ENCODE measurements at places on chromosomes 13 and 19.

GRCh38 chr19:571566-571974 is 826 bp upstream of the BSG start:
- no peak for DNase-seq

GRCh38 chr19:47697863-47698609 is 15.2 kb upstream of the EHD2 start:
- no peak for DNase-seq

- no peak for DNase-seq
These were observed 95.3 kb downstream of the KL start for GRCh38 chr13:33111414-33112110.

- no peak for DNase-seq
These were observed 78.3 kb downstream of the FOXO1 start for GRCh38 chr13:40588101-40588500.

- no peak for DNase-seq
These were observed 6.6 kb upstream of the CD79A start for GRCh38 chr19:41870401-41870873.

GRCh38 chr19:56405062-56405461 is 930 bp downstream of the ZNF583 start:
- DNase-seq = no peak

DNA sequence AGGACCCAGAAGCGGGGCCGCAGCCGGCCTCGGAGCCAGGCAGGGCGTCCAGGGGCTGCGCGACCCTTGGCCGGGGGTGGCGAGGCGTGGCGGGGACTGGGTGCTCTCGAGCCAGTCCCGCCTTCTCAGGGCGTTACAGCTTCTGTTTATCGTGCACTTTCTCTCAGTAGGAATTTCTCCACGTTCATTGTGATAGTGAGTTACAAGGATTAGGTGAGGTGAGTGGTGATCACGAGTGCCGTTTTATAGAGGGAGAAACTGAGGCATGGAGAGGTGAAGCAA is 600 bp downstream of the AP1M1 start:
- no peak for DNase-seq

DNA sequence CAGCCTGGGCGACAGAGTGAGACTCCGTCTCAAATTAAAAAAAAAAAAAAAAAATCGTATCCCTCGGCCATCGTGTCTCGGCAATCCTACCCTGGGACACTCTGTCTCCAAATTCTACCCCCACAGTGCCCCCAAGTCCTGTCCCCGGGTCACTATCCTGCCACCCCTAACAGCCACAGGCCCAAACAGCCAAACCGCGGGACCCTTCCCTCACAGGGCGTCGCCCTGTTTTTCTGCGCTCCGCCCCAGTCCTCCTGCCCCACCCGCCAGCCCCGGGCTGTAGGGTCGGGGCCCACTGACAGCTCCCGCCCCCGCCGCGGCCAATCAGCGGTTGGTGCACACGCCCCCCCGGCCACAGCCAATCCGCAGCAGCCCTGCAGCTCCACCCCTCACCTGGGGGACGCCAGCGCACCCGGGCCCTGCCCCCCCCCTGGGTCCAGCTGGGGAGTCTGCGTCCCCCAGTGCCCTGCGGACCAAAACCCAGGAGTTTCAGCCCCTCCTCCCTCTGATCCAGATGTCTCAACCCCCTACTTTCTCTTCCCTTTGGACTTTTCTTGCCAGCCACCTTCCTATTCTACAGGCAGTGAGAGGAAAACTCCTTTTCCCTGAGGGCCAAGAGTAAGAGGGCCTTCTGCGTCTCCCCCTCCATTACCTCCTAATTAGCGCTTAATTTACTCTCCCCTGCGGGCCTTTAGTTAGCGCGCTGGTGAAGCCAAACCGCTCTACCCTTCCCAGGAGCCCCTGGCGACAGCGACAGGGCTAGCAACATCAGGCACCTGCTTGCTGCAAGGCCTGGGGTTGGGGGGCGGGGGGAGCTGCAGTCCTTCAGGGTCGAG is 1.5 kb upstream of the BCAT2 start:
- DNase-seq = no peak

- no peak for DNase-seq
These were observed 21.2 kb upstream of the SLC7A10 start for GRCh38 chr19:33246709-33247440.

DNA sequence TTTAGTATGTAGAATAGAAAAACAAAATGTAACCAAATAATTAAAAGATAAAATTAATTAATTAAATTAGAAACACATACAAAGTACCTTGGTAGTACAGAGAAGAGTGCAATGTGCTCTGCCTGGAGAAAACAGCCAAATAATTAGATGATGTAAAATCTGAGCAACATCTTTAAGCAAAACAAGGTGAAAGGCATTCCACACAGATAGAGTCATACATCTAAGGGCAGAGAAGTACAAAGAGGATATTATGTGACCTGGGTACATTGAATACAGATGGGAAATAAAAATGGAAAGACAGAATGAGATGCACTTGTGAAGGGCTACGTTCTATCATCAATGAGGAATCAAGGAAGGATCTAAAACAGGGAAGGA is 25.2 kb upstream of the FNDC3A start:
- DNase-seq = no peak

GRCh38 chr13:66214467-66214866 is 1015.7 kb downstream of the PCDH9 start:
- DNase-seq = no peak

DNA sequence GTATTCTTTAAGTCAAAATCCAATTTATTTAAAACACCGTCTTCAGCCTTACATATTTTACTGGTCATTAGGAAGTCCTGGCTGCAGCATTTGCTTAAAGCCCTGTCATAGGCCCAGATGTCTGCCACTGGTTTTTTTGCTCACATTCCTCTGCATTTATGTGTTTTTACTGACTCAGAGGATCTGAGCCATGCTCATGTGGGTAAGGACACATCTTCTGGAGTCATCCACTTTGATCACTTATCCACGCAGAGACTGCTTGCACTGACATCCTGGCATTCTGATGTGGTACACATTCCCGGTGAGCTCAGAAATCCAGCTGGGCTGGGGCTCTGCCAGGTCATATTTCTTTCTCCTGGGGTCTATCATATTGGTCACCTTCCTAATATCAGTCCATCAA is 531.7 kb upstream of the ARGLU1 start:
- DNase-seq = no peak

DNA sequence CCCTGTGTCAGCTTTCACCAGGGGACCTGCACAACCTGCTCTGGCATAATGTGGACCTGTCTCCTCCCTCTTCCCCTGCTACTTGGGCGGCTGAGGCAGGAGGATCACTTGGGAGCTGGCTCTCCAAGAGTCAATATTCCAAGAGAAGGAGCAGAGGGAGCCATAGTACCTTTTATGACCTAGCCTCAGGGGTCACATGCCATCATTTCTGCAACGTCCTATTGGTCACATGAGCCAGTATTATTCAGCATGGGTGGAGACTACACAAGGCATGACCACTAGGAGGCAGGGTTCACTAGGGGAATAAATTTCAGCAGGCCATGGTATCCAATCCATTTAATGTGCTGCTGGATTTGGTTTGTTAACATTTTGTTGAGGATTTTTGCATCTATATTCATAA is 12.0 kb upstream of the SHFL start:
- no peak for DNase-seq

DNA sequence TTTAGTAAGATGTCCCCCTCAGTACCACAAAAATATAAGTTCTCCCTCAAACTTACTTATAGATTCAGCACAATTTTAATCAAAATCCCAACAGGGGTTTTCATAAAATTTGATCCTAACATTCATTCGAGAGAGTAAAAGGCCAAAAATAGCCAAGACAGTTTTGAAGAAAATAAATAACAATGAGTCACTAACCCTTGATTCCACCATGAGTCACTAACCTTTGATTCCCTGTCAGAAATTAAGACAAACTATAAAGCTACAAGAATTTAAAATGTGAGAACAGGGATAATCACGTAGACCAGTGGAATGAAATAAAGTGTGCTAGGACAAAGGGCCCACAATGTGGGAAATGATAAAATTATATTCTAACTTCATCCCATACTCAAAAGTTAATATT is 320.3 kb downstream of the SUCLA2 start:
- DNase-seq = no peak

- DNase-seq = no peak
These were observed 941 bp downstream of the DUS3L start for GRCh38 chr19:5789886-5790558.

- DNase-seq = no peak
These were observed 106.7 kb downstream of the KDM4B start for GRCh38 chr19:5075597-5075996.

- no peak for DNase-seq
These were observed 3.5 kb downstream of the LGALS7B start for GRCh38 chr19:38792250-38793111.

DNA sequence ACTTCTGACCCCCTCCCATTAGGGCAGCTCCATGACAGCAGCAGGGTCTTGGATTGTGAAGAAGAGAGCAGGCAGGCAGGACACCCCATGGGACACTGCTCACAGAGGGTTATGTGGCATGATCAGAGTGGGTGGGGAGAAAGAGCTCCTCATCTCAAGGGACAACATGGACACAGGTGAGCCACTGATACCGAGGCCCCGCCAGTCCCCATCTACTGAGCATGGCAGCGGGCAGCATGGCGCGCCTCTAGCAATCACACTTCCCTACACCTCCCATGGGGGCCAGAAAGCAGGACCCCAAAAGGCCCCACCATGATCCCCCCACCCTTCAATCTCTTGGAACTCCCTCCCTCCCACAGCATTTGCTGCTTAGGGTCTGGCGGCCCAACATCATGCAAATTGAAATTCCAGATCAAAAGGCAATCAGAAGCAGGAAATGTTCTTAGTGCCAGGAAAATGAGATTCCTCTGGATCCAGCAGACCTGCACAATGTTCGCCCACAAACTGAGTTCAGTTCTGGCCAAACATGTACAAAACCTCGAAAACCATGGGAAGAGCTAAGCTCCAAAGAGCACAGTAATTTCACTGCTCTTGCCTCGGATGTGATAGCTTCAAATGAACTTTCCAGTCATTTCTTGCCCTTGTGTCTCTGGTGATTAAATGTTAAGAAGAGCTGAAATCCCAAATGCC is 14.8 kb downstream of the DOCK9 start:
- no peak for DNase-seq

DNA sequence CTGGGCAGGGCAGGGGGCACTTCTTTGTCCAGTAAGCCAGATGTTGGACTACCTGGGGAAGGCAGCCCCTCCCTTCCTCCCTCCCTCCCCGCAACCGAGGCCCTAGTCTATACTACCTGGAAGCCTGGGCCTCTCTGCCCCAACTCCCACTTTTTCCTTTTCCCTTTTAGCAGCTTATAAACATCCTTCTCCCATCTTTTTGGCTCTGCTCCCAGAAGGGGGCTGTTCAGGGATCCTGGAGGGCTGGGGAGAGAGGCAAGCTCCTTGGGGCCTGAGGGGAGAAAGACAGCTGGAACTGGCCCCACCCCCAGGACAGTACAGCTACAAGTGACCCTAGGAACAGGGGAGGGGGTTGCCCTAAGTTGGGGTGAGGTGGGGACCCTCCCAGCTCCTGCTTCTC is 44.9 kb downstream of the LYL1 start:
- DNase-seq = no peak

DNA sequence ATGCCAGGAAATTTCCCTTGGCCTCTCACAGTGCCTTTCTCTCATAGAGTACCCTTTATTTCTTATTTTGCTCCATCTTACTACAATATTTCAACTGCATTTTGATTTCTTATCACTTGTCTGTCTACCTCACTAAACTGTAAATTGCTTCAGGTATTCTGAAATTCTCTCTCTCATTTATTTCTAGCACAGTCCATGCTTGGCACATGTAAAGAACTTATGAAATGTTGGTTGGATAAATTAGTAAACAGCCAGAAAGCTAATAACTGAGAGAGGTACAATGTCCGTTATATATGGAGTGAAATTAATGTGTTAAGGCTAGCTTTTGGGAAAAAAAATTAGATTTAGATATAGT is 138.3 kb upstream of the RFC3 start:
- no peak for DNase-seq

DNA sequence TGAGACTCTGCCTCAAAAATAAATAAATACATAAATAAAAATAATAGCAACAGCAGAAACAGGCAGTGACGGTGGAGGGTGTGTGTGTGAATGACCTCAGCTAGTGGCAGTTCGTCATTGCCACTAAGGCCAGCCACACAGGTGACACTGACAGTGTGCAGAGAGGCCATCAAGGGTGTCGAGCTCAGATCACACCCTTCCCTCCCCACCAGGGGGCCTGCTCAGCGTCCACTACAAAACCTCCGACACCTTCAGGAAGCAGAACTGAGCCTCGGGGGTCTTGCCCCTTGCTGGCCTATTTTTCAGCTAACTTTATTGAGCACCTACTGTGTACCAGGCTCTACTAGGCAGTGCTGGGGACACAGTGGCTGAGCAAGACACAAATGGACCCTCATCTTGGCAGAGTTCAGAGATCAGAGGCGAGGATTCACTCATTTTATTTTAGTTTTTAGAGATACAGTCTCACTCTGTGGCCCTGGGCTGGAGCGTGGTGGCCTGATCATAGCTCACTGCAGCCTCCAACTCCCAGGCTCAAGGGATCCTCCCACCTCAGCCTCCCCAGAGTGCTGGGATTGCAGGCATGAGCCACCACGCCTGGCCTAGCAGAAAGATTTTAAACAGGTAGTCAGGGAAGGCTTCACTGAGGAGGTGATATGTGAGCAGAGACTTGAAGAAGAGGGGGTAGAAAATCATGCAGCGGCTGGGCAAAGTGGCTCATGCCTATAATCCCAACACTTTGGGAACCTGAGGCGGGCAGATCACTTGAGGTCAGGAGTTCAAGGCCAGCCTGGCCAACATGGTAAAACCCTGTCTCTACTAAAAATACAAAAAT is 30.3 kb upstream of the SEMA6B start:
- no peak for DNase-seq

GRCh38 chr19:38425810-38426466 is at the start of gene RASGRP4:
Gene RASGRP4 (minus strand): TSS chr19:38426219. CDS start chr19:38426091, 128 bp downstream.
- DNase-seq = no peak

DNA sequence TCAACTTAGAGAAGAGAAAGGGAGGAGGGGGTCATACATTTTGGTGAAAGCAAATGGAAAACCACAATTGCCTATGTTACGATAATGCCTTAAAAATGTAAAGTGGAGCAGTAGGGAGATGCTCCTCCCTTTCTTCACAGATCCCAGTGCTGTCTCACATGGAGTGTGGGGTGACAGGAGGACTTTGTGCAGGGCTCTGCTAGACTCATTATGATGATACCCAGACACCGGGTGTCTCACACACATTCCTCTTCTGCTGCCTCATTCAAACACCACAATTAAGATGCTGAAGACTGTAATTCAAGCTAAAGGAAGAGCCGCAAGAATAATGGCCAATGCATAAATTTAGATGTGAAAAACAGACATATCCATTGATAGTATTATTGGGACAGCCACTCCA is 150.6 kb downstream of the LHFPL6 start:
- no peak for DNase-seq

- no peak for DNase-seq
These were observed 84.5 kb downstream of the SPRY2 start for GRCh38 chr13:80256352-80256932.

- DNase-seq = no peak
These were observed 7.5 kb downstream of the COG3 start for GRCh38 chr13:45472171-45472705.

- DNase-seq = no peak
These were observed 1158.0 kb downstream of the EFNB2 start for GRCh38 chr13:105377452-105377851.

GRCh38 chr19:32352241-32352630 is 6.8 kb downstream of the ZNF507 start:
- no peak for DNase-seq

- DNase-seq = no peak
These were observed 34.4 kb upstream of the ZNF808 start for GRCh38 chr19:52492994-52493470.

- no peak for DNase-seq
These were observed 9.1 kb downstream of the COMP start for GRCh38 chr19:18781885-18782527.

- DNase-seq = no peak
These were observed 22.2 kb upstream of the SIAH3 start for GRCh38 chr13:45873491-45874325.

GRCh38 chr19:4369888-4370260 is 26.5 kb downstream of the MPND start:
- DNase-seq = no peak

Data from cortex of kidney (tissue), 1 donor.